Naive thymus-derived CD4-positive, alpha-beta T cell (primary cell): ENCODE measurements at places on chromosomes 5 and 9.

GRCh38 chr9:136044207-136044970, 50.7 kb downstream of the NACC2 start:
- no peak for DNase-seq

DNA sequence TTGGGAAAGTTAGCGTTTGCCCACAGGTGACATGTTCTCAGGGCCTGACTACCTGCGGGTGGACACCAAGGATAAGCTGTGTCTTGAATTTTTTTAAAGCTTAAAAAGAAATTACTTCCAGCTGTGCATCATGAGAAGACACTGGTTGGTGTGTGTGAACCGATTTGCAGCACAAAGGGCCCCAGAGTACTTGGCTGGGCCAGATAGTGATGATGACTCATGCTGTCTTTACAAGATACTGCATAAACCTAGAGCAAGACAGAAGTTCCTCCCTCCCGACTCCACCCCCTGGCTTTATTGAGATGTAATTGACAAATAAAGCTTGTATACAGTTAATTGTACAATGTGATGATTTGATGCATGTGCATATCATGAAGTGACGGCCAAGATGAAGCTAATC, 212.8 kb downstream of the NXNL2 start:
- no peak for DNase-seq

GRCh38 chr5:42436051-42436450, 12.8 kb downstream of the GHR start:
- DNase-seq = no peak

DNA sequence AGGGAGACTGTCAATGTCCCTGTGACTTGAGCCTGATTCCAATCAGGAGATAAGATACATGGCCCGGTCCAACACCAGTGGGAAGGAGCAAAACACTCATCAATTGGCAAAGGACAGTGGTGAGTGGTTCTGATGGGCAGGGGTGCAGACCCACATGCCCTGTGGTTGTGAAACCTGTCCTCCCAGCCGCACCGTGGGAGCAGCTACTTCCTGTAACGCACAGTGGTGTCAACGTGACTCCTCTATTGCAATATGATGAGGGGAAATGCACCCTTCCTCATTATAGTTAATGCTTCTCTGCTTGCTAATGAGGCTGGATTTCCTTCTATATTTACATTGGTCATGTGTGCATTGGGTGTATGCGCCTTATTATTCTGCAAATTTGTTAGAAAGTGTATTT, 223.0 kb downstream of the IRX1 start:
- DNase-seq = no peak

- DNase-seq = no peak
Observed at GRCh38 chr9:459491-460444, 245.1 kb downstream of the DOCK8 start.

GRCh38 chr9:16258708-16259107, 611.8 kb downstream of the BNC2 start:
- DNase-seq = no peak

DNA sequence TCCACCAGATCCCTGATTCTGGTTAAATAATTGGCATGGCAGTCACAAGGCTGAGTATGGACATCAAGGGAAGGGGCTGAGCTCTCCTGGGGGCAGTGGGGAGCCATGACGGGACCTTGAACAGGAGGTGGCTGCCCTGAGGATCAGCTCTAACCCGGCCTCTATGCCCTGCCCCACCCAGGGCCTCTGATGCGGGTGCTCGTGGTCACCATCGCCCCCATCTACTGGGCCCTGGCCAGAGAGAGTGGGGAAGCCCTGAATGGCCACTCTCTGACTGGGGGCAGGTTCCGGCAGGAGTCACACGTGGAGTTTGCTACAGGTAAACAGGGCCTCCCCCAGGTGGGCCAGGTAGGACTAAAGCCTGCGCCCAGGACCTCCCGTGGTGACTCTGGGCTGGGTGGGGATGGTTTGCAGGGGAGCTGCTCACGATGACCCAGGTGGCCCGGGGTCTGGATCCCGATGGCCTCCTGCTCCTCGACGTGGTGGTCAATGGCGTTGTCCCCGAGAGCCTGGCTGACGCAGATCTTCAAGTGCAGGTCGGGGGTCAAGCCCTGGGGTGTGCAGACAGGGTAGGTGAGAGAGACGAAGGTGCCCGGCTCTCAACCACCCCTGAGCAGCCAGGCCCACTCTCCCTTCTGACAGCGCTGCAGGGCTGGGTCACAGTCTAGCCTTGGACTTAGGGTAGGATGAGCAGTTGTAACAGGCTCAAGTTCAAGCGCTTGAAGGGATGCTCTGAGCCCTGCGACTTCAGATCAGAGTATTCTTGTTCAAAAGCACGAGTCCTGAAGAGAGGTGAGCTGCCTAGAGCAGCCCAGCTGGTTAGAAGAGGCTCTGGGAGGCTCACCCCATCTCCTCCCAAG, 19.9 kb upstream of the ASS1 start:
- DNase-seq = no peak

DNA sequence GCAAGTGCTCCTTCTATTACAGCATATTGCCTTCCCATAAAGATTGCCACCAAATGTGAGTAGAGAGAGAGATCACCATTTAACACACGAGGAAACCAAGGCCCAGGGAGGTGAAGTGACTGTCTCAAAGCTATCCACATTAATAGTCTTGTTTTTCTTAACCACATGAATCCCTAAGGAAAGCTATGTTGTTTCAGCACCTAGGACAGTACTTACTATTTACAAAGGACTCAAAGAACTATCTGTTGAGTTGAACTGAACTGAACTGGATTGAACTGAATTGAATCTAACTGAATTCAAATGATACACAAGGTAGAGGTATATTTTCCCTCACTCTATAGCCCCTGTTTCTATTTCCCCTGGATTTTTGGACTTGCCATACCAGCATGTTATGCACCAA, 430.4 kb downstream of the CAAP1 start:
- no peak for DNase-seq

DNA sequence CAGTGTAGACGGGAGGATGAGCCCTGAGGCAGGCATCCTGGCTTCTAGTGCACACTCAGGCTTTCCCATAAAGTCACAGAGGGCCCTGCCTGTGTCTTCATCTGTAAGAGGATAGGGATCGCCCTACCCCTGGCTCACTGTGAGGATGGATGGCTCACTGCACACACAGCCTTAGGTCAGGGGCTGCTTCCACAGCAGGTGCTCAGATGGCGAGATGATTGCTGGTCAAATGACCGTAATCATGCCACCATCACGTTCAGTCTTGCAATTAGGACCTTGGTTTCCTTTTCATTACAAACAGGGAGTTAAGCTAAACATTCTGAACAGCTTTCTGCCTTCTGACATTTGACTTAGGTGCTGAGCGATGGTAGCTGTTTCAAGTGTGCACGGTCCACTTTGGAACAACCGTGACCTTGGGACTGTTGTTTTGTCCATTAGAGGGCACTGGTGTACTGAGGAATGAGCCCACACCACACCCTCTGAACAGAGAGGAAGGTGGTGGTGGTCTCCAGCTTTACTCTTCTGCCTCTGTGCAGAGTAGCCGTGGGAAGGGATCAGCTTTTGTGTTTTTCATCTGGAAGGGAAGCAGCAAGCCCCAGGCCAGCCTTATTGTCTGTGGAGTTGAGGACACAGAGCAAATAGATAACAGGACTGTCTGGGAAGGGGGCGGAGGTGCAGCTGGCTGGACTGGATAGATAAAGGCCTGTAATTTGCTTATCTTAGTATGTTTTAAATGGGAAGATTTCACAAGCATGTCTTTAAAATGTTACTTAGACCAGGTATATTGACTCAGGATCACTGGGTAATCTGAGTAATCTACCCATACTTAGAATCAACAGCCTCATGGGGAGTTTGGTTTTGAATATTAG, 183.1 kb downstream of the TRIO start:
- no peak for DNase-seq

GRCh38 chr5:151063142-151063989, 17.5 kb downstream of the TNIP1 start:
- DNase-seq = no peak

DNA sequence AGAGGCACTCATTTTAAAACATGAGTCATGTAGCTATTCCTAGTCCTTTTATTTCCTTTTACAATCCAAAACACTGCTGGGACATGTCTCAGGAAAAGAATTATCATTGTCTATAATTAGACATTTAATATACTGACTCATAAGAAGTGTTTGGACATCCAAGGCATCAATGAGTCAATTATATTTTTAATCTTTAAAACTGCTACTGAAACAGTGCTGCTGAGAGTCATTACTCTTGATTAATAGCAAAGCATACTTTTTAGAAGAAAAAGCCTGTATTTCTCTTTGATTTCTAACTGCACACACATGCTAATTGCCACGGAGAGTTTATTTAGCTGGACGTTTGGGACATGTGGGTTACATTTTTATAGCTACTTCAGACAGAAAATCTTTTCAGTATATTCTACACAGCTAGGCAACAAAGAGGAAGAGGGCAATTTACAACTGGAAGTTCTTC, 1249.0 kb upstream of the CDH18 start:
- DNase-seq = no peak
